ENCODE measurements at places on chromosomes 6 and 20.

- no peak for DNase-seq
These were observed 7.5 kb downstream of the ESF1 start for GRCh38 chr20:13777171-13777601.

- no peak for DNase-seq
These were observed 124.3 kb downstream of the DLL1 start for GRCh38 chr6:170166511-170167122.

GRCh38 chr6:15705981-15706380 is 43.2 kb upstream of the DTNBP1 start:
- no peak for DNase-seq

DNA sequence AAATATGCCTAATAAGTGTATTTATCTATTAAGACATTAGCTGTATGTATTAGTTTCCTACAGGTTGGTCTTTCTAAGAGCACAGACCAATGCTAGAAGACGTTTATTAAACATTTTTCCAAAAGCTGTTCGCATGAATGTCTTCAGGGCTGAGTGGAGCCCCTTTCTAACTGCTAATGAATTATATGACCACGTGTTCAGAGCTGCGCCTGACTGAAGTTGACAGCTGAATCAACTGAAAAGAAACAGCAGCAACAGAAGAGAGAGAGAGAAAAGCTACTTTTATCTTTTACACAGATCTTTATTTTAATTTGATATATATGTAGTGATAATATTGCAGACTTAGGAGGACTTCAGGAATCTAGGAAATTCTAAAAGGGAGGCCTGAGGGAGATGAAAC is 75.2 kb upstream of the ARID1B start:
- DNase-seq: no peak

- DNase-seq: peak; percentile 28
These were observed 12.2 kb downstream of the MYLK4 start for GRCh38 chr6:2738373-2738979.

- DNase-seq: no peak
These were observed 697.2 kb upstream of the AGPAT4 start for GRCh38 chr6:161971043-161971442.

- DNase-seq: peak; percentile 1
These were observed 127.1 kb upstream of the AHI1 start for GRCh38 chr6:135624402-135625295.

DNA sequence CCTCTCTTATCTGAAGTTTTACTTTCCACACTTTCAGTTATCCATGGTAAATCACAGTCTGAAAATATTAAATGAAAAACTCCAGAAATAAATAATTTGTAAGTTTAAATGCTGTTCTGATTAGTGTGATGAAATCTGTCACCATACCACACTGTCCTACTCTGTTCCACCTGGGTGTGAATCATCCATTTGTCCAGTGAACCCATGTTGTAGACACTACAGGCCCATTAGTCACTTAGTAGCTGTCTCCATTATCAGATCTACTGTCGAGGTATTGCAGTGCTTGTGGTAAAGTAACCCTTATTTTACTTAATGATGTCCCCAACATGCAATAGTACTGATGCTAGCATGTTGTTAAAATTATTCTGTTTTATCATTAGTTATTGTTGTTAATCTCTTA is 29.2 kb upstream of the MMS22L start:
- no peak for DNase-seq

DNA sequence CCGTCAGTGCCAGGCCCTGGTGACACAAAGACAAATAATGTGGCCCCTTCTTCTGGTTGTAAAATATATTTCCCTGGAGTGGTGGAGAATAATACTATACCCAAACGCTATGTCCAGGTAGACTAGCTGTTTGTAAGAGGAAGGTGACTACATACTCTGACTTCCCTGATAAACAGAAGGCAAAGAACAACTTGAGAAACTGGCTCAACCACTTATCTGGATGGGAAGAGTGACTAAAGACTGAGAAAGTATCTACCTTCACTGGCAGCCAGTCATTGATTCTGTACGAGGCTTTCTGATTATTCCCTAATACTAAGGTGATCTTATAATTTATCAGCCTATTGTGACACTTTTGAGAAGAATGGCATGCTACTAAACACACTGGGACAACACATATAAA is 569.7 kb downstream of the EPHA7 start:
- DNase-seq: no peak

GRCh38 chr20:48959899-48960550 is 38.5 kb downstream of the ARFGEF2 start:
- no peak for DNase-seq

DNA sequence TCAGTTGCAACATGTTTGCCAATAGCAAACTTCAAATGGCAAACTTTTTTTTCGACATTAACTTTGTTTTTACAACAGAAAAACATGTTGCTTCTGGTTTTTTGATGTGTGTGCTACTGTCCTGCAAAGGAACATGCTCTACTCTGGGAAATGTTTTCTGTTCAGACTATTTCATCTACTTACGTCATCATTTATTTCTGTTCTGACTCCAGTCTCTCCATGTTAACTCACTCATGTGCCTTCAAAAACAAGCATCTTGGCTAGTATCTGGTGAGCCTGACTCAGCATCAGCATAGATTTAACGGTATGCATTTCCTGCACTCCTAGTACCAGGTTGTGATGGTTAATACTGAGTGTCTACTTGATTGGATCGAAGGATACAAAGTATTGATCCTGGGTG is 36.1 kb upstream of the MAP7 start:
- DNase-seq: no peak

DNA sequence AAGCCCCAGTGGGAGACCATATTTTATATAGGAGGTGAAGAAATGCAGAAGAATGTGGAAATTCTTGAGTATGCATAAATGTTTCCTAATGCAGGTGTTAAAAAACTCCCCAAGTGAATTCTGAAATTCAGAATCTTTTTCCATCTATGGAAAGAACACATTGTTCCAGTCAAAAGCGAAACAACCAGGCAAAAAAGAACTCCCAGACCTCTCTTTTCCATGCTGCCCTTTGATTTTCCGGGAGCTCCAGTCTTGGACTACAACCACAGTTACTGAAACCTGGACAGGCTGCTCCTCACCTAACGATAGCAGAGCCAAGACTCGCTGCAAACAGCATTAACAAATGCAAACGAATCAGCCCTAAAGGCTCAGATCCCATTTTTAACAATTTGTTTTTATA is 108.7 kb upstream of the CNKSR3 start:
- DNase-seq: no peak

GRCh38 chr6:32086661-32087573 is 22.2 kb downstream of the TNXB start:
- no peak for DNase-seq

GRCh38 chr20:38429301-38429700 is 5.8 kb downstream of the SNHG17 start:
- DNase-seq: no peak

DNA sequence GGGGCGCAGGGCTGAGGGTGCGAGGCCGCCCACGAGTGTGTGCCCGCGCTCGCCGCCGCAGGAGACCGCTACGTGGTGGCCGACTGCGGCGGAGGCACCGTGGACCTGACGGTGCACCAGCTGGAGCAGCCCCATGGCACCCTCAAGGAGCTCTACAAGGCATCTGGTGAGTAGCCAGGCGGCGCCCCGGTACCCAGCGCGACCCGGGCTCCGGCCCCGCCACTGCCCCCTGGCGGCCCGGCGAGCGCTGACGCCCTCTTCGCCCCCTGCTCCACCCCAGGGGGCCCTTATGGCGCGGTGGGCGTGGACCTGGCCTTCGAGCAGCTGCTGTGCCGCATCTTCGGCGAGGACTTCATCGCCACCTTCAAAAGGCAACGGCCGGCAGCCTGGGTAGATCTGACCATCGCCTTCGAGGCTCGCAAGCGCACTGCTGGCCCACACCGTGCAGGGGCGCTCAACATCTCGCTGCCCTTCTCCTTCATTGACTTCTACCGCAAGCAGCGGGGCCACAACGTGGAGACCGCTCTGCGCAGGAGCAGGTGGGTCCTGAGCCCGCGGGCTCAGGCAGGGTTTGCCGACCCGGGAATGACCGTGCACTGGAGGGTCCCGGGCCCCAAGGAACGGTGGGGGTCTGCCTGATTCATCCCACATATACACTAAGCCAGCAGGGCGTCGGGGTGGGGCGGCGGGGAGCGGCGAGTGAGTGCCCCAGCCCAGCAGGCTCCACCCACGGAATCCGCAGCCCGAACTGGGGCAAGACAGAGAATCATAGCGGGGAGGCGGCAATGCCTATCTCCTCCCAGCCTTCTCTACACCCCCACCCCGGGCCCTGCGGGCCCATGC is 17.4 kb downstream of the HSPA12B start:
- DNase-seq: no peak

DNA sequence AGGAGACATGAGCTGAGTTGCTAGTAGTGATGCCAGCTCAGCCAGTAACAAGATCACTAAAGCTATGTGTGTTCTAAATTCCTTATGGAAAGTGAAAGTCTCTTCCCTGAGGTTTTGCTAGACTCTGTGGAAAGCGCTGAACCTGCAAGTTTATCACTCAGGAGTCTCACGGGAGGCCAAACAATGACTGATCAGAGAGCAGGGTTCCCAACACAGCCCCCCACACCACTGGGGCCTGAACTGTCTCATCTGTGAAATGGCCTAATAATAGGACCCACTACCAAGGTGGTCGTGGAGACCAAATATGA is 19.9 kb downstream of the ACSS1 start:
- DNase-seq: no peak

GRCh38 chr6:137167702-137168377 is 5.6 kb downstream of the IL22RA2 start:
- DNase-seq: no peak

- DNase-seq: no peak
These were observed 49.5 kb upstream of the FBXO30 start for GRCh38 chr6:145863988-145864616.

GRCh38 chr6:132410830-132411229 is 9.6 kb upstream of the MOXD1 start:
- DNase-seq: no peak

- DNase-seq: no peak
These were observed 49.5 kb downstream of the CD164 start for GRCh38 chr6:109332748-109333147.

DNA sequence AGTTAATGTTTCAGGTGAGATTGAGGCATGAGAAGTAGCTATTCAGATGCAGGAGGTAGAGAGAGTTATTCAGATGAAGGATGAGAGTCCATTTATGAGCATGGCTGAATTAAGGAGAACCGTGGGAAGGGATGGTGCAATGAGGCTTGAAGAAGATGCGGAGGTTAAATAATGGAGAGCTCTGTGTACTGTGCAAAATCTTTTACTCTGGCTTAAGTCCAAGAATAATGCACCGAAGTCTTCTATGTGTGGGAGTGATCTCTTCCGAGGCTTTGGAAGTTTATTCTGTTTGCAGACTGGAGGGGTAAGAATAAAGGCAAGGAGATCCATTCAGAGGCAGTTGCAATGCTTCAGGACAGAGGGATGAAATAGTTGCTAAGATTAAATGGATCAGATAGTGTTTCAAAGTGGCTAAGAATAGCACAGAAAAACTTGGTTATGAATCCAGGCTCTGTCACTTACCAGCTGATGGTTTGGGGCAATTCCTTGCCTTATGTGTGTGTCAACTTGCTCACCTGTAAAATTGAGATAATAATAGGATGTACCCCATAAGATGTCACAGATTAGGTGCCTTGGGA is 467.1 kb downstream of the HDGFL1 start:
- no peak for DNase-seq

DNA sequence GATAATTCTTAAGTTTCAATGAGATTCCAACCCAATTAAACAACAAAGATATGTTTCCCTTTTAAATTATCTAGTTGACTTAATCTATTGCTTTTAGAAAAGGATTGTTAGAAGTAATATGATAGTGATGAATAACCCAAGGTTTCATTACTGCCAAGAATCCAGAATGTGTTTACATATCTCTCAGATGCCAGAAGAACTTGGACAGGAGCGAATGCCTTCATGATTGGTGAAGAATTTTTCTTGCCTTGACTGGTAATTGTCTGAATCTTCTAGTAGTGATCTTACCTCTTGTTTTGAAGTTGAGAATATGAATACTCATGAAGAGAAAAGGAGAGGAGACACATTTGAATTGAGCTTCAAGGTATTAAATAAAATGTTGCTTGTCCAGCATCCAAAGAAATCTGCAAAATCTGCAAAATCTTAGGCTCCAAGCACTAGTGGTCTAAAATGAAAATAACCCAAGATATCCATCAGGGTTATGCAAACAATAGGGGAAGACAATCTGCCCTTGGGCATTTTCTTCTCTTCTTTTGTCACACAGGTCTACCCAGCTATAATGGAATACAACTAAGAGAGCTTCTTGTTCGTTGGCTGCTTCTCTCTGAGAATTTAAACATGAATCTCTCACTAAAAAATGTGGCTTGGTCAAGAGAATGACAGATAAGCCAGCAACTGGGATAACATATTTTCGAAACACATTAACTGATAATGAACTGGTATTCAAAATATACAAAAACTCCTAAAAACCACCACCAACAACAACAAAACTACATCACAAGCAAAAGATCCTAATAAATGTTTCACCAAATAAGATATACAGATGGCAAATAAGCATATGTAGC is 928.9 kb downstream of the EYS start:
- DNase-seq: no peak
